ENCODE measurements at places on chromosomes 2 and 18.

GRCh38 chr2:157853211-157853610 lies 22.9 kb downstream of the ACVR1 start:
- no peak for DNase-seq

GRCh38 chr2:9941196-9941995 lies 10.1 kb upstream of the GRHL1 start:
- DNase-seq, result no peak

GRCh38 chr2:223837287-223838061 lies at the start of gene AP1S3:
TSS of gene AP1S3 (minus strand) at chr2:223837582. CDS start at chr2:223837450, 132 bp downstream.
- peak; percentile 54 for DNase-seq

- no peak for DNase-seq
Measured at GRCh38 chr2:226355600-226355999, 444.0 kb downstream of the IRS1 start.

- no peak for DNase-seq
Measured at GRCh38 chr2:2861666-2862240, 515.9 kb downstream of the EIPR1 start.

DNA sequence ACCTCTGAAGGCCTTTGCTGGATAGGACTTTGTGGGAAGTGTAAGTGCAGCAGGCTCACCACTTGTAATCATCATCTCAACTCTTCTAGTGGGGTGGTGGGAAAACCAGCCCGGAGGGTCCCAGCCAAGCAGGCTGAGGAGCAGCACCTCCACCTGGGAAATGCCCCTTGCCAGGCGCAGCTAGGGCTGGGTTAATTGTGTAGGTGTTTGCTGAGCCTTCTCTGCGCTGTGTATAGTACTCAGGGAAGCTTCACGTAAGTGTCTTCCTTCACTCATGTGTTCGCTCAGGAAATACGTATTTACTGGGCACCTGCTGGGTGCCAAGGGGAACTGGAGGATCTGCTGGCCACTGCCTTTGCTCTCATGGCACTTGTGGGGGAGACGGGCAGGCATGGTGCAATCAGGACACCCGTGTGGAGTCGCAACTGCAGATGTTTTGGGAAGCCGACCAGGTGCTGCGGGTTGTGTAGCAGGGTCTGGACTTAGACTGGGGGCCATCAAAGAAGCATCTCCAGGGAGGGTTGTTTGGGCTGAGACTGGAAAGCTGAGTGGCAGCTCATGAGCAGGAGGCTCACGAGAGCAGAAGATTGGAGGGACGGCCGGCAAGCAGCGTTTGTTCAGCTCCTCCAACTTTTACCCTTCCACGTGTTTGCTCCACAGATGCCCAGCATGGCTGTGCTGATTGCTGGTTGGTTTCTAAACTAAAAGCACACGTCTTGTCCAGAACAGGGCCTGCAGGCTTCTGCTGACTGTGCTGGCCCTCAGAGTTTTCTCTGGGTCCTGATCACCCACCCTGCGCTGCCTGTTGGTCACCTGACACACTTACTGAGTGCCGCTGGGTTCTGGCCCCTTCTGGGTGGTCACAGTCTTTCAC lies 164.6 kb downstream of the LDLRAD4 start:
- no peak for DNase-seq

DNA sequence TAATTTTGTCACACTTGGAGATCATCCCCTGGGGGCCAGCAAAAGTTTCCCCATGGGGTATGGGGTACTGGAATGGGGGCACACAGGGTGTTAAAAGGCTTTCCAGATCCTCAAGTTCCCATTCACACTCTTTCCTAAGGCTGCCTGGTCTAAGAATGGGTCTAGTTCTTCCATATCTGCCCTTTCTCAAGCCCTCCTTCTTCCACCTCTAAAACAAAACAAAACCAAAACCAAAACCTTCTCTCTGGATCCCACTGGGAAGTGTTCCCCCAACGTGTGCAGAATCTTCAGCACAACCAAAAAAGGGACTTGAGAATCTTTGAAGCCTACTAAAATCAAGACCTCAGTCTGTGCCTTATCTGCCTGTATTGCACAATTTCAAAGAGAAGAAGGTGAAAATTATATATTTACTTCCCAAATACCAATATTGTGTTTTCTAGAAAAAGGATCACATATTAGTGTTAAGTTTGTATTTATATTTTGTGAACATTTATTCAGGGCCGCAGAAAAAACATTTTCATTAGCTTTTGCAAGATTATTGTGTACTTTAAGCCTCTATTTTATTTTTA lies 207.2 kb upstream of the TCF4 start:
- DNase-seq, result no peak

GRCh38 chr2:96205888-96206287 lies 2.7 kb downstream of the STARD7 start:
- no peak for DNase-seq

- DNase-seq, result no peak
Measured at GRCh38 chr2:155391613-155392130, 693.2 kb downstream of the KCNJ3 start.

- DNase-seq, result peak; percentile 60
Measured at GRCh38 chr2:174699993-174700766, 64.1 kb downstream of the CHRNA1 start.

DNA sequence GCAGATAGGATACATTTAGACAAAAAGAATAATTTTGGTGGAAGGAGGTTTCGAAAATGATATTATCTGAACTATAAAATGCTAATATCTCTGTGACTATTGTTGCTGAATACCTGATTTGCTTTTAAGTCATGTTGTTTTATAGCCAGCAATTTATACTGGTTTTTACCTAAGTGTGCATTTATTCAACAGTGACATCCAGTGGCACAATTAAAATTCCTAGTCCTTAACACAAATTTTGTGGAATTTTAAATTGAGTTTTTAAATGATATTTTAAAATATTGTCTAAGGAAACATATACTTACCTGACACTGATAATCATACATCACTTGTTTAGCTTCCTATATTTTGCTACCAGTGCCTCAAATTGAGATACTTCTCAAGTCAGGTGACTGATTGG lies 144.8 kb downstream of the ARHGAP28 start:
- no peak for DNase-seq

- DNase-seq, result peak; percentile 72
Measured at GRCh38 chr2:216013080-216013909, at the start of gene MREG. TSS of gene MREG (minus strand) at chr2:216013551. CDS start at chr2:216013327, 224 bp downstream.

GRCh38 chr2:36147670-36148390 lies 207.7 kb upstream of the CRIM1 start:
- DNase-seq, result no peak

- no peak for DNase-seq
Measured at GRCh38 chr2:241801611-241802420, 7.2 kb upstream of the NEU4 start.

- no peak for DNase-seq
Measured at GRCh38 chr18:9835113-9835755, 50.5 kb upstream of the TXNDC2 start.

- DNase-seq, result no peak
Measured at GRCh38 chr2:163259489-163259888, 420.9 kb upstream of the KCNH7 start.

DNA sequence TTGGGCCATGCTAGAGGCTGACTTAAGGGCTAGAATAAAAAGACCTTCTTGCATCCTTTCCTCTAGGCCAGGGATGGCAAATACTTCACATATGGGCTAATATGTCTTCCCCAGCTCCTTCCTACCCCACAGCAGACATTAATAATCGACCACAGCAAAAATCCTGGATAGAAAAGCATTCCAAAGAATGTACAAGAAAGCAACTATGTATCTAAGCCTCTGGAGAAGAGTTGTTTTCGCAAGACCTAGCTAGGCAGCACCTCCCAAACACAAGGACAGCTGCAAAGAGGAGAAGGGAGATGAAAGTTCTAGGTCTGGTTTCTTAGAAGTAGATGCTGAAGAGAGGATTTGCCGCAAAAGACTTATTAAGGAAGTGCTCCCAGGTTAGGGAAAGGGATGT lies 372.6 kb downstream of the SLC4A3 start:
- DNase-seq, result no peak

DNA sequence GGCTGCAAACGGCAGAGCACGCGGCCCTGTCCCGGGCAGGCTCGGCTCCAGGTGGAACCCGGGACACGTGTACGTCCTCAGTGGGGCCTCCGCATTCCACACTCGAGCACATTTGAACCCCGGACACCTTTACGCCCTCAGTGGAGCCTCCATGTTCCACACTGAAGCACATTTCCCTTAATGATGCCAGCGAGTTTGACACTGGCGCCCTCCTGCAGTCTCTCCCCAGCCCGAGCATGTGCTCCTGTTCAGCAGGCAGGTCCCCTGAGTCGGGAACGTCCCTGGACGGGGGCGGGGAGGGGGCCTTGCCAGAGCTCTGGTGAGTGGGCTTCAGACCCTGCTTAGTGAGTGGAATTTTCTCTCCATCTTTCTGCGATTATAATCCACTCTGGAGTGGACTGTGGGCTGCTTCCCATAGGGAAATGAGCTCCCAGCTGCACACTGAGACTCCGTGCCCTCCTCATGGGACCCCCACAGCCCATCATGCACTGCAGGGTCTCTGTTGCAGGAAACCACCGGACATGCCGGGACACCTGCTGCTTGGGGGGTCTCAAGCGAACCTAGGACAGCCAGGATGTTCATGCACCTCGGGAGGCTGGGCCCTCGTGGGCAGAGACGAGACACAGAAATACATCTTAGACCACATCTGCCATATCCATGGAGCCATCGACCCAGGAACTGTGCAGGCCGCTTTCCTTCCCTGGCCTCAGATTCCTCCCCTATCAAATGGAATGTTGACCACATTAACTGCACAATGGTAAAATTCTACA lies 70.3 kb upstream of the SNTG2 start:
- no peak for DNase-seq

GRCh38 chr2:190094316-190094871 lies 31.9 kb upstream of the MSTN start:
- DNase-seq, result no peak

DNA sequence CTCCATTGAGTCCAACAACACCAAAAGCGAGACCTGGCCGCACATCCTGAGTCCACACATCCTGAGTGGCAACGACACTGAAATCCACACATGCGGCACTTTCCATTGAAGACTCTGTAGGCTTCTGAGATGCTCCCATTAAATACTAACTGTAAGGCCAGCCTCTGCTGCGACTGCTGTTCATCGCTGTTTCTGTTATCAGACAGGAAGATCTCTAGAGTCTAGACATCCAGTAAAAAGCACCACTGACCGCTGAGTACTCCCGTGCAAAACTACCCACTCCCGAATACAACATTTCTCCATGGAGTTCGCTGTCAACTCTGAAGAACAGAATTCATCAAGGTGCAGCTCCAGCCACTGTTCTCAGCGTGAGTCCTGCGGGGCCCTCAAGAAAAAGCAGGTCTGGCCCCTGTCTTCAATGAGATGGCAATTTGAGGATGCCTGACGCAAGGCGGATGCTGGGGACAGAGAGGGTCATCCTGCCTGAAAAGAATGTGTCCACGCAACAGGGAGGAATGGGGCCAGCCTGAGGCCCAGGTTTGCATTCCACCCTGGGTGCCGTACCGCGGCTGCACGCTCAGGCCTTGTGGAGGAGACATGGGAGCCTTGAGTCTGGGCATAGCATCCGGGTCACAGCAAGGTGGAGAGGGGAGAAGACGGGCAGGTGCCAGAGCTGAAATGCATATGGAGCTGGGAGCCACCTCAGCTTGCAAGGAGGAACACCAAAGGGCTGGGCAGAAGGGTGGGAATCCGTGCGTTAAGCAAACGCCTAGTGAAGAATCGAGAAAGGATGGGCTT lies 61.9 kb downstream of the ZNF516 start:
- no peak for DNase-seq

GRCh38 chr2:217218269-217219163 lies 358.7 kb upstream of the TNP1 start:
- no peak for DNase-seq

GRCh38 chr2:114609801-114610200 lies 167.4 kb downstream of the DPP10 start:
- DNase-seq, result no peak

- DNase-seq, result no peak
Measured at GRCh38 chr18:3593381-3593903, 143.5 kb downstream of the TGIF1 start.

- DNase-seq, result no peak
Measured at GRCh38 chr2:100603414-100603813, 40.6 kb downstream of the PDCL3 start.

DNA sequence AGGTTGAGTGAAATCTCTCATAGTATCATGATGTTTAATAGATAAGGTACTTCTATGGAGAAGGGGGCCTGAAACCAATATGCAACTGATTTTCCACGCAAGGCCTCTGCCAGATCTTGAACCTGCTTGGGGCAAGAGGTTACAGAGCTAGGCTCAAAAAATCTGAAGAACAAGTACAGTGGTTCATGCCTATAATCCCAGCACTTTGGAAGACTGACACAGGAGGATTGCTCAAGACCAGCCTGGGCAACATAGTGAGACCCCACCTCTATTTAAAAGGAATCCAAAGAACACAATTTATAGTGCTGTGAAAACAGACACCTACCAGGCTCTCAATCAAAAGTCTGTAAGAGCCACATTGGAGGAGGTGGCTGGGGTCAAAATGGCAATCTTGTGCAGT lies 28.6 kb downstream of the HADHA start:
- no peak for DNase-seq

DNA sequence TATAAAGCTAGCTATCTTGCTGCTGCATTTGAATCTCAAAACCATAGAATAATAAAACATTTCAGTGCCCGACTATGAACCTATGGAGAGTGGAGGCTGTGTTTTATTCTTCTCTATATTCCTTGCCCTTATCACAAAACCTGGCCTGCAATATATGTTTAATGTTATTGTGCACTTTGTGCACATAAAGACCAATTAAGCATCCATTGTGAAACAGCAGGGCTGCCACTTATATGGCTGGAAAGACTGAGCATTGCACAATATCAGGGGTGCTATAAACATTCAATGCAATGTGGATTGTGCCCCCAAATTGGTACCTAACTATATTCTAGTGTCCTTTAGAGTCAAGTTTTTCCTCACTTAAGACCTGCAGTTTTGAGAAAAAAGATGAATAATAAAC lies 83.2 kb downstream of the RDH14 start:
- no peak for DNase-seq

DNA sequence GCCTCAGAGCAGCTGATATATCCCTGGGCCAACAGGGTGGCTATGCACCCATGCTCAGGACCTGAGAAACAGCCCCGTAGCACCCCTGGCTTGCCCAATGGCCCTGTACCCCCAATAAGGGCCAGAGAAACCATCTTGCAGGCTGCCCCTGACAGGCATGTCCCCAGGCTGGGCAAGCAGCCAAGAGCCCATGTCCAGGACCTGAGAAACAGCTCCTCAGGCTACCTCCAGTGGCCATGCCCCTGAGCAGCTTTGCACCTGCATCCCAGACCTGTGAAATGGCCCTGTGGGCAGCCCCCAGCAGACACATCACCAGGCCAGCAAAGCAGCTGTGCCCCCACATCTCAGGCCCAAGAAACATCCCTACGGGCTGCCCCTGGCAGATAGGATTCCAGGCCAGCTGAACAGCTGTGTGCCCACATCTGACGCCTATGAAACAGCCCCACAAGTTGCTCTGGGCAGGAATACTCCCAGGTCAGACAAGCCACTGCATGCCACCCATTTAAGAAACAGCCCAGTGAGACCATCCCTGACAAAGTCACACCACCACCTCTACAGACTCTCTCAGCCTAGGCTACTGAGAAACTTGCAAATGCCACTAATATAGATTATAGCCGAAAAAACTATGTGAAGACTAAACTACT lies 84.1 kb downstream of the TMEM237 start:
- DNase-seq, result no peak

Data from hindlimb muscle (tissue), 1 donor.